ENCODE measurements at places on chromosomes 2 and 18.

- DNase-seq, result no peak
Observed at GRCh38 chr2:199910338-199911051, 598 bp upstream of the C2orf69 start.

DNA sequence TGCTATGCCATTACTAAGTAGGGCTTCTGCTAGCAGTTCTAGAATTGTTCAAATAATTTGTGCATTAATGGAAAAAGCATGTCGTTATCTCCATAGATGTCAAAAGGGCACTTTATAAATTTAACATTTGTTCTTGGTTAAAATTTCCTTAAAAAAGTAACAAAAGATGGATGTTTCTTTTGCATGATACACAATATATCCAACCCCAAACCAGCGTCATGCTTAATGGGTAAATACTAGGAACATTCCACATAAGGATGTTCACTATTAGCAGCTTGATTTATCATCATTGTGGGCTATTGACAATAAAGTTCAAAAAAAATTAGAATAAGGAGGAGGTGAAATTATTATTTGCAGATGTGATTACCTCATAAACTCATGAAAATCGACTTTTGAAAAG is 79.7 kb downstream of the GREB1L start:
- DNase-seq, result no peak

DNA sequence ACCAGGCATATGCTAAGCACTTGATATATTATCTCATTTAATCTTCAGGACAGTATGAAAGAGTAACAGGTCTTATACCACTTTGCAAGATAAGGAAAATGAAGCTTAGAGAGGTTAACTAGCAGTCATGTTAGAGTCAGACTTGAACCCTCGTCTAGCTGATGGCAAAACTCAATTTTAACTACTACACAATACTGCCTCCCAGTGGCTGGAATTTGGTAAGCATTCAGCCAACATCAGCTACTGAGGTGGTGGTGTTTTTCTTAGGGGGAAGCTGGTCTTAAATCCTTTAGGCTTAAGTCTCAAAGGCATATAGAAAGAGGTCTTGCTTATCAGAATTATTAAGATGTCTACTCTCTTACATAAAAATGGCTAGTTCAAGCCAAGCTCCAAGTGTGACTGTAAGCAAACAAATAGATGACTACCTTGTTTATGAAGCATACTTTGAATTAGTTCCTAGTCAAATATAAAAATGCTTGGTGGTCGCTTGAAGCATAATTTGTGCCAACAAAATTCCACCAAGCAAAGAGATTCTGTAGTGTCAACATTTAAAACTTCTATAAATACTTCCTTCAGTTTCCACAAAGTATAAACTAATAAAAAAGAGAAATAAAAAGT is 325.4 kb upstream of the FIGN start:
- peak; percentile 25 for DNase-seq

DNA sequence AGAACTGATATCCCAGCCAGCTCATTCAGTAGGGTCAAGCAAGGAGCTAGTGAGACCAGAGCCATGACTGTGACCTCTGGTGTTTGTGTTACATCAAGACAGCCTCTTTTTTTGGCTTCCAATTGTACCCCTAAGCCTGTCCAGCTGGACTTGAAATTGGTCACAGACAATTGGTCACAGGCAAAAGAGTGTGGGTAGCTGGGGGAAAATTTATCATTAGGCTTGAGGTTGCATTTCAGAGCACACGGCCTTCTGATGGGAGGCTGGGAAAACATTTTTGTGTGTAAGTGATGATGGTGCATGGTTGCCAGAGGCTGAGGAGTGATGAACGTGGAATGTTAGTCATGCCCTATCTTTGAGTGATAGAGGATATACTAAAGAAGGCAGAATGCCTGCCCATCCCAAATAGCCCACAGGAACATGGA is 285.1 kb upstream of the SLC14A2 start:
- no peak for DNase-seq

- no peak for DNase-seq
Observed at GRCh38 chr2:5722236-5722635, 30.1 kb downstream of the SOX11 start.

GRCh38 chr2:233991196-233991595 is 59.3 kb upstream of the SPP2 start:
- no peak for DNase-seq

DNA sequence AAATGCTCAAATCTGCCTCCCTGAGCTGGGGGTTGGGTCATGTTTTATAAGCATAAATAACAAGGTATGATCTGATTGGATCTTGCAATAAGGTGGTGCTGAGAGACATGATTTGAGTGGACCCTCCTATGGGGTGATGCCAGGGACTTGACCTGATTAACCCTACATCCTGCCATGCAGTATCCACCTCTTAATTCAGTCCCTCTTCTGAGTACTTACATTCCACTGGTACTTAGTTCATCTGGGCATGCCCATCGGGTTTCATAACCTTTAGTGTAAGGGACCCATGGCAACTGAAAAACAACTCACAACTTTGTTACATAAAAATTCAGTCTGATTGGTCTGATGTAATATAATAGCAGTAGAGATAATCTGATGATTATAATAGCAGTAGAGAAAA is 397.9 kb upstream of the HNMT start:
- no peak for DNase-seq

GRCh38 chr2:100291152-100291970 is 30.9 kb downstream of the LONRF2 start:
- DNase-seq, result peak; percentile 69

- DNase-seq, result peak; percentile 74
Observed at GRCh38 chr2:106104332-106105062, 89.6 kb downstream of the UXS1 start.

GRCh38 chr2:216649574-216649973 is 16.4 kb downstream of the IGFBP2 start:
- DNase-seq, result no peak

- DNase-seq, result no peak
Observed at GRCh38 chr2:67457699-67458098, 60.6 kb downstream of the ETAA1 start.

DNA sequence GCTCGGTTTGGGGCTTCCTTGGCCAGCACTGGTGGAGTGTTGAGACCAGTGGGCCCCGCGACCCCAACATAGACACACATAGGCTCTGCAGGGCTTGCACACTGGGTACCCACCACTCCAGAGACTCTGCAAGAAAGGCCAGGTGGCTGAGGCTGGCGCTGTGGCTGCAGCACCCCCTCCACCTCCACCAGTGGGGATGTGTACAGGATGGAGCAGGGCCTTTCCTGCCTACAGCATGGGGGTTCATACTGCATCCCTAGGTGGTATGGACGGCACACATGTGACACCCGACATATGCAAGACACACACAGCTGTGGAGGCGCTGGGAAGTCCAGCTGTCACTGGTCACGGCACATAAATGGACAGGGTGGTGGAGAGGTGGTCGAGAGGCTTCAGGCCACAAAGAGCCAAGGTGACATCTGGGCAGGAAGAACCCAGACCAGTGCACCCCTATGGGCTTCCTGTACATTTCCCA is 1.3 kb downstream of the RNPEPL1 start:
- DNase-seq, result no peak

- DNase-seq, result no peak
Observed at GRCh38 chr2:16755442-16755841, 89.8 kb upstream of the CYRIA start.

- peak; percentile 83 for DNase-seq
Observed at GRCh38 chr2:43133708-43134570, 92.5 kb downstream of the ZFP36L2 start.

DNA sequence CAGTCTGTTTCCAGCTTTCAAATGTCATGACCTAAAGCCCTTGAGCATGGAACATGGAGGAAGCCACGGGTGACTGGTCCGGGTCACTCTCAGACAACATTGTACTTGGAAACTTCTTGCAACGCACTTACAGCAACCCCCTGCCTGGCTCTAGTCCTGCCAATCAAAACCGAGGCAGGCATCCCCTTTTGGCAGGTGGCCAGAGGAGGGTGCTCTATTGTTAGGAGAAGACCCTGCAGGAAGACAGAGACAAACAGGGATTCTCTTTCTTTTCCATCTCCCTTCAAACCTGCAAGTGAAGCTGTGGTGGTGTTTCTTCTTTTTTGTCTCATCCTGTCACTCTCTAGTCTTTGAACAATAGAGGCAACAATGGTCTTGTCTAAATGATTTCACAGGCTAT is 667.2 kb downstream of the ZEB2 start:
- DNase-seq, result peak; percentile 29
